GM20000 (cell line): ENCODE measurements at places on chromosomes 7 and 10.

GRCh38 chr10:60910543-60910942 is 33.4 kb downstream of the RHOBTB1 start:
- DNase-seq = no peak

DNA sequence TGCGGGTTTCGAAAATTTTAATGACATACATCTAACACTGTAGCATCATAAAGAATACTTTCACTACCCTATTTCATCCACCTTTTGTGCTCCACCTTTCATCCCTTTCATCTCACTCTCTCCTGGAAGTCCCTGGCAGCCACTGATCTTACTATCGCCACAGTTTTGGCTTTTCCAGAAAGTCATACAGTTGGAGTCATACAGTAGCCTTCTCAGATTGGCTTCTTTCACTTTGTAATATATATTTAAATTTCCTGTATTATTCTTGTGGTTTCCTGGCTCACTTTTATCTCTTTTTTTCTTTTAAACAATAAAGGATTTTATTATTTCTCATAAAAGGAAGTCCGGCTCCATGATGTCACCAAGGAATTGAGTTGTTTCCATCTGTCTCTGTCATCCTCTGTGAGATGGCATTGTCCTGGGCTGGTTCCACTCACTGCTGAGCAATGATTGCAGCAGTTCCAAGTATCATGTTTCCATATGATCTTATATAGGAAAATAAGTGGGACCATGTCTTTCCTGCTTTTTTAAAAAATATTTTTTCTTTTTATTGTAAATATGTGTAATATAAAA is 626.3 kb downstream of the POM121L12 start:
- no peak for DNase-seq

DNA sequence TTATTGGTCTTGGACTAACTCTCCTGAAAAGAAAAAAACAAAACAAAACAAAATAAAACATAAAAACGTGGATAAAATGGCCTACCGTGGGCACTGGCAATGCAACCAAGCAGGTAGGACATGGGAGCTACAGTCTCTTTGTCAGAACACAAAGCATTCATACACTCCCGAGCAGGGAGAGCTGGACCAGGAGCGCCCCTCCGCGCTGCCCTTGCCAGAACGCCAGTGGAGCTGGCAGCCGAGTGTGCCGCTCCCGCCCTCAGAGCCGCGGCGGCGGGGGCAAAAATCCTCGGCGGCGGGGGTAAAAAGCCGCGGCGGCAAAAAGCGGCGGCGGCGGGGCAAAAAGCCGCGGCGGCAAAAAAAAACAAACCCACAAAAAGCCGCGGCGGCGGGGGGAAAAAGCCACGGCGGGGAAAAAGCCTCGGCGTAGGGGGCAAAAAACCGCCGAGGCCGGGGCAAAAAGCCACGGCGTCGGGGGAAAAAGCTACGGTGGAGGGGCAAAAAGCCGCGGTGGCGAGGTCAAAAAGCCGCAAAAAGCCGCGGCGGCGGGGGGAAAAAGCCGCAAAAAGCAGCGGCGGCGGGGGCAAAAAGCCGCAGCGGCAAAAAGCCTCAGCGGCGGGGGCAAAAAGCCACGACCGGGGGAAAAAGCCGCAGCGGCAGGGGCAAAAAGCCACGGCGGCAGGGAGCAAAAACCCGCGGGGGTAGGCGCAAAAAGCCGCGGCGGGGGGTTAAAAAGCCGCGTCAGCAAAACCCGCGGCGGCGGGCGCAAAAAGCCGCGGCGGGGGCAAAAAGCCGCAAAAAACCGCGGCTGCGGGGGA is 418.1 kb downstream of the ZNF716 start:
- DNase-seq = peak; percentile 2

DNA sequence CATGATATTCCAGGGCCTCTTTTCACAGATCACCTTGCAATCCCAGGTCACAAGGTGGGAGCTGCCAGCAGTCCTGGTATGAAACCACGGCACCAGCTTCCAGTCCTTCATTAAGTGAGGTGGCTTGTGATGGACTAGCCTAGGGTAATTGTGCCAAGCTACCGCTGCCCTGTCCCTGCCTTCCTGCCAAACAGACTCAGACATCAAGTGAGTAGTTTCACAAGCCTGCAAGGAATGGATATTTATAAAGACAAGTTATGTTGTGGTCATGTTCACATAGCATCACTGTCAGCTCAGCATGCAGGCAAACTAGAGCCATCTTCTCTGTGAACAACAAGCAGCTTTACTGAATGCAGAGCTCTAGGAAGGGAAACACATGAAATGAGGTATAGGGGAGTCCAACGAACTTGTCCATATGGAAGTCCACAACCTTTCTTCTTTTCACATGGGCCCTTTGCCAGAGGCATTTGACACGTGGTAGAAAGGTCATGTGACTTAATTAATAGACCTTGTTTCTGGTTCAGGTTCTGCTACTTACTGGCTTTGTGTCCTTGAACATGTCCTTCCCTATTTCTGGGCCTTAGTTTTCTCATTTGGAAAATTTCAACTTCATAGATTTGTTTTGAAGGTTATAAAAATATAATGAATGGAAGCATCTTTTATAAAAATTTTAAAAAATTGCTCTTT is 1061.2 kb downstream of the KCNMA1 start:
- DNase-seq = no peak

DNA sequence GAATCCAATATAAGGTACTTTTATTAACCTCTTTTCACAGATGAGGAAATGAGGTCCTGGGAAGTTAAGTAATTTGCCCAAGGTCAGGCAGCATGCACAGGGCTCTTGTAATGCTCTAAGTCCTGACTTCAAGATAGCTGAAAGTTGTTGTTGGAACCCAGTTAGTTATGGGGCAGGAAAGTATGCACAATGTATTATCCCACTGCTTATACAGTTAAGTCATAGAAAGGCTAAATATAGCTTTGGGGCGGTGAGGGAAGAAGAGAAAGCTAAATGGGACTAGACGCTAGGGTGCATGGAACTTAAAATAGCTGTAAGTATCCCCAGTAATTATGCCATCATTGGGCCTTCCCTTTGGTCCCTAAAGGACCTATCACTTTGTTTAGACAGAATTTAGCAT is 9.2 kb downstream of the GLCCI1 start:
- DNase-seq = no peak

- no peak for DNase-seq
Observed at GRCh38 chr10:113754125-113754524, 2.6 kb downstream of the PLEKHS1 start.

GRCh38 chr7:114952296-114952695 is 30.4 kb downstream of the MDFIC start:
- no peak for DNase-seq
